ENCODE measurements at places on chromosomes 1 and 21.

- DNase-seq, result peak; percentile 41
These were observed 59.0 kb upstream of the C8B start for GRCh38 chr1:57024855-57025254.

DNA sequence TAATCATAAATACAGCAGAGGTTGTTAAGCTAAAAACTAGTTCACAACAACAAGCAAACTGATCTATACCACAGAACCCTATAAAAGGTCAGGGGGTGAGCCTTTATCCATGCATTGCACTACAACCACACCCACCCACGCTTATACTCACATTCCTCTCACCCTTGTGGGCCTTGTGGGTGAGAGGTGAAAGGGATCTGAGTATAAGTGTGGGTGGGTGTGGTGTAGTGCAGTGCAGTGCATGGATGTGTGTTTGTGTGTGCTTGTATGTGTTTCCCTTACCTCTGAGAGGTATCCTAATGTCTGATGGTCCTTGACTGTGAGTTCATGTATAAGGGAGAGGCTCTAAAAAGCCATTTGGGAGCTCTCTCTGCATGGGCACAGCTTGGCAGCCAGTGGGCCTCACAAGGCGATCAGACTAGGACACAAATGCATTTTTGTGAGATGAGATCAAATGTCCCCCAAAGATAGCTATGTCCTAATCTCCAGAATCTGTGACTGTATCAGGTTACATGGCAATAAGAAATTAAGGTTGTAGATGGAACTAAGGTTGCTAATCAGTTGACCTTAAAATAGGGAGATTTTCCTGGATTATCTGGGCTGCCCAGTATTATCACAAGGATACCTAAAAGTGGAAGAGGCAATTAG is 95.5 kb upstream of the DPT start:
- no peak for DNase-seq

- DNase-seq, result no peak
These were observed 121.9 kb downstream of the NME7 start for GRCh38 chr1:169245706-169246105.

DNA sequence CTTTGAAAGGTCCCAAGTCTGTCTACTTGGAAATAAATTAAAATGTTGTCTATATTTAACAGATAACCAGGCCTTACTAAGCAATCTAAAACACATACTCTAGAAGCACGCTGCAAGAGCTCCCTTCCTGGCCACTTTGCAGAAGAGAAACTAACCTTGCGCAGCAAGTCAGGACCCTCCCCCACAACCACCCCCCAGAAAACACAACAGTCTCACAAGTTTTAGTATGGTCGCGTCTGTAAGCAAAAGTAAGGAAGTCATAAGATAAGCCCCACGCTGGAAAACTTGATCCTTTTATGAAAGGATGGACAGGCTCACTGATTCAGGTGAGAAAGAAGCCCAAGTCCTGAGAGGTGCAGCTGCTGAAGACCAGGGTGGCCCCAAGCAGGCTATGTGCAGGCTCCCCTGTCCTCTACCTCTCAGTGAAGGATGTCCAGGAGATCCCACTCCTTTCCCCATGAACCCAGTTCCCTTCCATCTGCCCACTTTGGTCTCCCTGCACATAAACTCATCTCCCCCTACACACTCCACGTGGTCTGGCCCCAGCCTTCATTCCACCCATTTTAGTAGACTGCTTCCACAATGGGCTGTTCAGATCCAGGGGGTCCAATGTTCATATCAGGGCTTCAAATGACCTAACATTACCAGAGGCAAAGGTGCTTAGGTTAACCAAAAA is 23.8 kb downstream of the HIVEP3 start:
- DNase-seq, result no peak

DNA sequence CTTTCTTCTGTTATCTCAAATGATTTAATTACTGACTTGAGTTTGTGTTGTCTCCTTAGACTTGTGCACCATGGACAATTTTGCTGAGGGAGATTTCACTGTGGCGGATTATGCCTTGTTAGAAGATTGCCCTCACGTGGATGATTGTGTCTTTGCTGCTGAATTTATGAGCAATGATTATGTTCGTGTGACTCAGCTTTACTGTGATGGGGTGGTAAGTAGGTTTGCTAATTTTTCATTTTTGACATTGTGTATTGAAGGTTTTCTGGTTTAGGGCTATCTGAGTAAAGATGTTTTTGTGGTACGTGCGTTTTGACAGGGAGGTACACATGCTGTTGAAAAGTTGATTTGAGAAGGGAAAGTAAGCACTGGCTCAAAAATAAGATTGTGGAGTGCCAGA is 14.1 kb downstream of the TTC3 start:
- no peak for DNase-seq

GRCh38 chr1:89999628-90000027 is 4.7 kb downstream of the ZNF326 start:
- no peak for DNase-seq

DNA sequence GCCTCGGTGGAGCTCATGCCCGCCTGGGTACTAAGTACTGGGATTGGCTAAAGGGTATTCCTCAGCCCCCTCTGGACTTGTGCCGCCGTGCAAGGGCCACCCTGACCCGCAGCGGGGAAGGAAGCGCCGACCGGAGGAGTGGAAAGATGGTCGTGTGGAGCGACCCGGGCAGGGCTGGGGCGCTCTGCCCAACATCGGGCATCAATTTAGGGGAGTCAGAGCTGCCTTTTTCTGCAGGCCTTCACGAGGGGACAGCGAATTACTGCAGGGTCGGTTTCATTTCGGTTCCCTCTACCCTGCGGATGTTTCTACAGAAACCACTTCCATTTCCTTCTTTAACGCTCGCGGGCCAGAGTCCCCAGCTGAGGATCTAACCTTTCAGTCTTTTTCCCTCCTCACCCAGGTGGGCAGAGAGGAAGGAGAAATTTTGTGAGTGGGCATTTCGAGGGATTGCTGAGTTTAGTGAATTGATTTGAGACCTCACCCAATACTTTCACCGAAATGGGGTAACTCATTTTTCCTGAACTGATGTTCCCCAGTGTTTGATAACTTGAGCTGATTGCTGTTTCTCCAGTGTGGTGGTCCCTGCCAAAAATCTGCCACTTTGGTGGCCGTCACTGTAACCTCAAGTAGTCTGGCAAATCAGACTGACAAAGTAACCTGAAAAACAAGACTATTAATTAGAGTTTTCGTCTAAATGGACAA is 1.1 kb downstream of the TOR1AIP1 start:
- DNase-seq, result no peak
